Activated CD4-positive, alpha-beta T cell treated with anti-CD3 and anti-CD28 coated beads, Interleukin-2, amount 50 U/mL, for 48 hours (primary cell): ENCODE measurements at places on chromosomes 1 and 21.

DNA sequence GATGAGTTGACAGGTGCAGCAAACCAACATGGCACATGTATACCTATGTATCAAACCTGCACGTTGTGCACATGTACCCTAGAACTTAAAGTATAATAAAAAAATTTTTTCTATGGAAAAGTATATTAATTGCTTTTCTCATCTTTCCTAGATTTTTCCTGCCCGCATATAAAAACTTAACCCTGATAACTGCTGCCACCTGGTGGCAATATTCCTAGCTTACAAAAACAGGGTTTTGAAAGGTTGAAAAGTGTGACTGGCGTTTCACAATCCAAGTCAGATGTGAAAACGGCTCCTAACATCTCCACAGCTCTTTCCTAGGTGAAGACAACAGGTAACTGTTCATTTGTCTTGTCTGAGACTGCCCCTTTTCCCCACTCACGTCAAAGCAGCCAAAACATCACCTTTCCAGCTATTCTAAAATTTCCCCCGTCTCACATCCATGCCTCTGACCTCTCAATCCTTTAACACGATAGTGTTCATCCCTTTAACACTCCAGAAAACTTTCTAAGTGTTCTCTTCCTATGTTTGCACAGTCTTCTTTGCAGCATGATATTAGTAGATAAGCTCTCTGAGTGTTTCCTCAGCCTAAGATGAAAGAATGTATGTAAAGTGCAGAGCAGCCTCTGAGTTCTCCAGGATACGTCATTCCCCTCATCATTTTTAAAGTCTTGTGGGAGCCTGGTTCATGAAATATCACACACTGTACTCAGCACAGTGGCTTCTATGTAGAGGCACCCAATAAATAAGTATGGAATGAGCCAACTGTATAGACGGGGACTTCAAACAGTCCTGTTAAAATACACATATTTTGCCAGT lies 27.5 kb downstream of the OVGP1 start:
- DNase-seq: peak; percentile 59

DNA sequence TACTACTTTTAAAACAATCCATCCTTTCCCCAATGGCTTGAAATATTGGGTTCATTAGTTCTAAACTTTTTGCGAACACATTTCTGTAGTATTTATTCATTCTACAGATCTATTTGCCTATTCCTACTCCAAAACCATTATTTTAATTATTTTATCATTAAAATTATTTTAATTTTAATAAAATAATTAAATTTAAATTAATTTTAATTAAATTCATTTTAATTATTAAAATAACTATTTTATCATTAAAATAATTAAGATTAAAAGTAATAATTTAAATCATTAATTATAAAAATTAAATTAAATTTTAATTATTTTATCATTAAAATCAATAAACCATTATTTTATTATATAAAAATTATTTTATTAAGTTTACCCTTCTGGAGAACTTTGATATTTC lies 15.6 kb downstream of the EDEM3 start:
- DNase-seq: no peak

DNA sequence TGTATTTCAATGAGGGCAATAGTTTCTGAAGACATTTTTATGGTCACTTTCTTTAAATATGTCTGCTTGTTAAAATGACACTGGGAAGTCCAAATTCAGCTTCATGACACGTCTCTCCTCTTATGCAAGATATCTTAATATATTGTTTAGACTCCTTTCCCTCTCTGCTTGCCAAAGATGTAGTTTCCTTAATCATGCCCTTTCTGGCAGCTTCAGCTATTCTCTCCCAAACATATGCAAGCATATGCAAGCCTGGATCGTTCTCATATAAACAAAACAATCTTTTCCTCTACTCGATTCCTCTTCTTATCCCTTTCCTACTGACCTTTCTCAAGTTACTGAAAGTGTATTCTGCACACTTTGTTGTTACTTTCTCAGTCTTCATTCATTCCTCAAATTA lies 372.2 kb downstream of the PTBP2 start:
- DNase-seq: no peak

- DNase-seq: no peak
These were observed 1154.7 kb upstream of the ADGRL2 start for GRCh38 chr1:80646053-80646452.

- DNase-seq: no peak
These were observed 174.8 kb downstream of the TNFSF18 start for GRCh38 chr1:172875892-172876291.

- DNase-seq: peak; percentile 65
These were observed 774 bp upstream of the DYRK1A start for GRCh38 chr21:37365517-37366481.

DNA sequence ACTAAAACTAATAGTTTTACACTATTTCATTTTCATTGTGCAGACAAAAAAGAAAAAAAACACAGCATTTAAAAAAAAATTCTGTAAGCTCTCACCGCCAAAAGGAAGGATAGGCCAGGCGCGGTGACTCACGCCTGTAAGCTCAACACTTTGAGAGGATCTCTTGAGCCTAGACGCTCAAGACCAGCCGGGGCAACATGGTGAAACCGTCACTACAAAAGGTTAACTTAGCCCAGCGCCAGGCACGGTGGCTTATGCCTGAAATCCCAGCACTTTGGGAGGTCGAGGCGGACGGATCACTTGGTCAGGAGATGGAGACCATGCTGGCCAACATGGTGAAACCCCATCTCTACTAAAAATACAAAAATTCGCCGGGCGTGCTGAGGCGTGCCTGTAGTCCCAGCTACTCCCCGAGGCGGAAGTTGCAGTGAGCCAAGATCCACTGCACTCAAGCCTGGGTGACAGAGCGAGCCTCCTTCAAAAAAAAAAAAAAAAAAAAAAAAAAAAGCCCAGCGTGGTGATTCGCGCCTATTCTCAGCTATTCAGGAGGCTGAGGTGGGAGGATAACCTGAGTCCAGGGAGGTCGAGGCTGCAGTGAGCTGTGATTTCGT lies 14.3 kb upstream of the SPEN start:
- peak; percentile 61 for DNase-seq

- DNase-seq: no peak
These were observed 29.1 kb downstream of the ITPKB start for GRCh38 chr1:226709953-226710352.

- DNase-seq: no peak
These were observed 89.9 kb upstream of the ARTN start for GRCh38 chr1:43843684-43844083.

GRCh38 chr1:215776336-215776735 lies 209.2 kb downstream of the KCTD3 start:
- DNase-seq: no peak

DNA sequence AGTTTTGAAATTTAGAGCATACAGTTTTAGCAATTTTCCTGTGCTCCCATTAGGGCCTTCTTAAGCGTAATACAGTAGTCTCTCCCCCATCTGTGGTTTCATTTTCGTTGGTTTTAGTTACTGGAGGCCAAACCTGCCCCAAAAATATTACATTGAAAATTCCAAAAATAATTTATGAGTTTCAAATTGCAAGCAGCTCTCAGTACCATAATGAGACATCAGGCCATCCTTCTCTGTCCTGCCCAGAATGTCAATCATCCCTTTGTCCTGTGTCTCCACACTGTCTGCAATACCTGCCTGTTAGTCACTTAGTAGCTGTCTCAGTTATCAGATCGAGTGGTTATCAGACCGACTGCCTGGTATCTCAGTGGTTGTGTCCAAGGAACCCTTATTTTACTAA lies 45.4 kb downstream of the ADSS2 start:
- no peak for DNase-seq

- no peak for DNase-seq
These were observed 13.1 kb downstream of the ICMT start for GRCh38 chr1:6222636-6223035.

GRCh38 chr1:170590921-170591705 lies 59.1 kb downstream of the GORAB start:
- no peak for DNase-seq

DNA sequence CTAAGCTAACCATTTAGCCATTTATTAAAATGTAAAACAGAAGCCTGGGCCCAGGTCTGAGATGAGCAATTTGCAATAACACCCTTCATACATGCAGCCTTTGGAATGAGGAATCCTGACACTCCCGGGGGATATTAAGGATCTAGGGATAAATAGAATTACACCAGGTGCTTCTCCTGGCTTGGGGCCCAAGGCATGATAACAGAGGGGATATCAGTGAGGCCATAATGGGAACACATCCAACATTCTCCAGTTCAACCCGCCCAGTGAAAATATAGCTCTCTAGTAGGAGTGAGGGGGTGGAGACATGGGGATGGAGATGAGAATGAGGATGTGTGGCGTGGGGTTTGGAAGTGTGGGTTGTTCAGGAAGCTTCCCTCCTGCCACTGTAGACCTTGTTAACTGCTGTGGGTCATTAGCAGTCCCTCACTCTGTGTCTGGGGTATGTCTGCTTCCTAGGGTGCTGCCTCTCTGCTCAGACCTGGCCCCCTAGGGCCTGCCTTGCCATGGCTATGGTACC lies 57.9 kb upstream of the KANK4 start:
- DNase-seq: no peak

GRCh38 chr1:198968866-198969265 lies 330.0 kb downstream of the PTPRC start:
- no peak for DNase-seq

- no peak for DNase-seq
These were observed 27.9 kb downstream of the MRPL37 start for GRCh38 chr1:54227891-54228310.

DNA sequence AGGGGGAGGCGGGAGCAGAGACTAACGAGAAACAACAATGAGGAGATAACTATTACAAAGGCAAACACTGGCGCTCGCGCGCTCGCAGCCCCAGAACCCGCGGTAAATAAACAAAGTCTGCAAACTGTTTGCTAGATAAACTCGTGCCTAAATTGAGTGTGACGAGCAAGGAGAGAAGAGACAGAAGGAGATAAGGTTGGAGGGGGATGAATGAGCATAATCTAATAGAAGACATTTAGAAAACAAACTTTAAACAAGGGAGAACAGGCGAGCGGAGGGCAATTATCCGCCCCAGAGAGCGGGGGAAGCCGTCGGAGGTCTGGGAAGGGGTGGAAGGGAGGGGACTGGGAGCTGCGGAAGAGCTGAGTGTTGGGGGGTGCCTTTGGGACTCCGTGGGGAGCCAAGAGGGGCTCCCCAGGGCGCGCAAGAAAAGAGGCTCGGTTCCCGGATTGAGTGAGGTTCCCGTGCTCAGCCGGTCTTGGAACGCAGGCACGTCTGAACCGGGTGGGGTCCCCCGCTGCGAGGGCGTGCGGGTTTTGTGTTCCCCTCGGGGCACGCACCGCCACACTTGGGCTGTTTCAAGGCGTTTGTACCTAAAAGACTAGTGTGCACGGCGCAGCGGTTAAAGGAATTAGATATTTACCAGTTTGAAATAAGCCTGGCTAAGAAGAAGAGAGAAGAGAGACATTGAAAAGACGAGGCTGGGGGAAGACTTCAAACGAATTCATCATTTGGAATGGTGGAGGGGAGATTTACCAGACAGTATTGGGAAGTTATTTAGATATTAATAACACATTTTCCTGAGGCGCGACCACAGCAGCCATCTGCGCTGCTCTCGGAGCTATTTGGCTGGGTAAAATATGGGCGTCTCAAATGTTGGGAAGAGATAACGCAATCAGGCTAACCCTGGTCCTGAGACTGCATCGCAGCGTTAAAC lies 10.6 kb downstream of the PAX7 start:
- no peak for DNase-seq

- no peak for DNase-seq
These were observed 96.5 kb downstream of the NME7 start for GRCh38 chr1:169271098-169271497.

GRCh38 chr1:93749894-93750301 lies 68.3 kb upstream of the BCAR3 start:
- no peak for DNase-seq

GRCh38 chr1:212595787-212596714 lies 12.5 kb upstream of the ATF3 start:
- peak; percentile 38 for DNase-seq

DNA sequence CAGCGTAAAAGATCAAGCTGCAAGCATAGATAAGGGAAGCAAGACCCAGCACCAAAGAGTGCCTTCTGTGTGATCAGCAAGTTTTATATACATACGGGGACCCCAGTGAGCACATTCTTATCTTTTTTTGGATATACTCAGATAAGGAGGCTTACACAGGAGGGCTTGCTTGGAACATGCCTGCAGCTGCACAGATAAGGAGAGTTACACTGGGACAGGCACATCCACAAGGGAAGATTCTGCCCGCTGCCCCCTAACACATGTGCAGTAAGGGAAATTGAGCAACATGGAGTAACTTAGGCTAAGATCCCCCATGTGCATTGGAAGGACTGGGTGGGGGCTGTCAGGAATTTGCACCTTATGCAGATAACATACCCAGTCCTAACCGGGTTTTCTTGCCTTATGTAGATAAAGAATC lies 1334.8 kb downstream of the MRPL39 start:
- DNase-seq: no peak

DNA sequence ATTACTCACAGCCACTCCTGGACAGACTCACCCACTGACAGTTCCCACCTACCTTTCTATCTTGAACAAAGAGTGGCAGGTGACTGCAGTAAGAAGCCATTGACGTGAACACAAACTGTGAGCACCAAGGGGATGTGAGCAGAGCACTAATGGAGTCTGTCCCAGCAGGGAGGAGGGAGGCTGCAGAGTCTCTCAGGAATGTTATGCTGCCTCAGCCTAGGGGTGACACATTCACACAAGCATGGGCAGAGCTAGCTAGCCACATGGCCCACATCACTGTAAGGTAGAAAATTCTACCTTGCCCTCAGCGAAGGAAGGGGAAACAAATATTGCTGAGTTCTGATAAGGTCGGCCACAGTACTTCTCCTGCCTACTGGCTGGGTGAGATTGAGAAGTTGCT lies 56.8 kb upstream of the PTGFRN start:
- no peak for DNase-seq

DNA sequence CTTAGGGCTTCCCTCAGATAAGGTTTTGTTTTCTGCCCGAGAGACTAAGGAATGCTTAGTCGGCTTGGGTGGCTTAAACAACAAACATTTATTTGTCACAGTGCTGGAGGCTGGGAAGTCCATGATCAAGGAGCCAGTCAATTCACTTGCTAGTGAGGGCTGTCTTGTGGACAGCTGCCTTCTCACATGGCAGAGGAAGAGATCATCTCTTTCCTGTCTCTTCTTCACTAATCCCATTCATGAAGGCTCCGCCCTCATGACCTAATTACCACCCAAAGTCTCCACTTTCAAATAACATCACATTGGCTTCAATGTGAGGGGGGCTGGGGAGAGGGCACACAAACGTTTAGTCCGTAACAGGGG lies 50.5 kb upstream of the IL12RB2 start:
- DNase-seq: no peak

GRCh38 chr1:223248770-223249140 lies 105.7 kb upstream of the TLR5 start:
- no peak for DNase-seq

DNA sequence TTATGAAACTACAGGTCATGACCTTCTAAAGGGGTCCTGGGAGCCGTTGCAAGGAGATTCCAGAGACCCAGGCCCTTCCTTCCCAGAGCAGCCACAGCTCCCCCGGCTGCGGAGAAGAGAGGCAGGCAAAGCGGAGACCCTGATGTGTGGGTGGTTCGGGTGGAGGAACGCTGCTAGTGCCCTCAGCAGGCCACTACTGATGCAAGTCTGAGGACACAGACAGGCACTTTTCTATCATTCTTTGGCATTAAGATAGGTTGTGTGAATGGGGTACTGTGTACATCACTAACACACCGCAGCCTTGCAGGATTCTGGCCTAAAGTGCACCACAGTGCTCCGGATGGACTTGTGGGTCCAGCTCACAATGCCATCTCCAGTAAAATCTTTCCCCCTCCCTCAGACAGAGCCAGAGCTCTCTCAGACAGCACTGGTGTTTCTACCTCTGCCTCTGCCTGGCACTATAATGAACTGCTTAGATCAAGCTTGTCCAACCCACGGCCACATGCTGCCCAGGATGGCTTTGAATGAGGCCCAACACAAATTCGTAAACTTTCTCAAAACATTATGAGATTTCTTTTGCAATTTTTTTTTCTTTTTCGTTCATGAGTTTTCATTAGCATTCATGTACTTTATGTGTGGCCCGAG lies 121.4 kb downstream of the TGFBR3 start:
- no peak for DNase-seq
